ENCODE measurements at places on chromosomes 1 and 21. TPM values are rescaled to one million over a fixed set of nuclear protein-coding genes. Genes with fewer than 3 reads are reported as not detected.

CFAP141 gene
- not detected for total RNA-seq

FAM78B gene
- total RNA-seq = 4.2 TPM

DNA sequence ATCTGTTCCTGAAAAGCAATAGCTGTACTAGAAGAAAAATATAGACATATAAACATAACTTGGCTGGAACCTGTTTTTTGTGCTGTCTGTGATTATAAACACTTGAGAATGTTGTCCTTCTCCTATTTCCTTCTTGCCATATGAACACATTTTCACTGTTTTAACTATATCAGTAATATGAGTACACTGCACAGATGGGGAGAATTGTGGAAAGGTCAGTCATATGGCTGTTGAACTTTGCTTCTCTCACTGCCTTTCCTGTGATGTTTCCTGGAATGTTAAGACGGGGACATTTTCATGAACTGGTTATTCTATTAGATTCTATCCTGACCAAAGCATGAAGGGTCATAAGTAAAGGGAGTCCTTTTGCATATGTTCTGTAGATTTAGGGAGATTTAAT, 24.9 kb downstream of the HMCN1 start:
- DNase-seq = no peak

DNA sequence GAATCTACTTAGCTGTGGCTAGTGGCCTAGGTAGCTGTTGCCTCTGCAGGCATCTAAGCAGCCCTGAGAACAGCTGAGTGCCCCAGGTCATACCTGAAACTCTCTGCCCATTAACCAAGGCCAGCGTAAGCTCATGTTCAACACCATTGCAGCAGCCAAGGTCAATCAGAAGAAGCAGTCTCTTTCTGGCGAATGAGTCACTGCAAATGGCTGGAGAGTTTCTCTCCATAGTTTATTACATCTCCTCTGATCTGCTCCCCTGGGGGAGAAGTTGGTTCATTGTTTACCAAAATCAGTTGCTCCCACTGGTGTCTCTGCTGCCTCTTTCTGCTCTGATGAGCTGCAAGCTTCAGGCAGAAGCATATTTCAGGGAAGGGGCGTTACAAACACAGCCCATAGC, 6.9 kb upstream of the BCL9 start:
- no peak for DNase-seq

CD1D gene
- 1.2 TPM for total RNA-seq

GRCh38 chr1:231550448-231550781, 21.9 kb downstream of the TSNAX start:
- no peak for DNase-seq

Data from Right ventricle myocardium superior (tissue), 1 donor.